ENCODE measurements at places on chromosomes 16 and 17.

- no peak for DNase-seq
Measured at GRCh38 chr17:10060526-10060925, 137.9 kb downstream of the GAS7 start.

GRCh38 chr16:24980077-24980793 is 34.9 kb downstream of the ARHGAP17 start:
- no peak for DNase-seq

DNA sequence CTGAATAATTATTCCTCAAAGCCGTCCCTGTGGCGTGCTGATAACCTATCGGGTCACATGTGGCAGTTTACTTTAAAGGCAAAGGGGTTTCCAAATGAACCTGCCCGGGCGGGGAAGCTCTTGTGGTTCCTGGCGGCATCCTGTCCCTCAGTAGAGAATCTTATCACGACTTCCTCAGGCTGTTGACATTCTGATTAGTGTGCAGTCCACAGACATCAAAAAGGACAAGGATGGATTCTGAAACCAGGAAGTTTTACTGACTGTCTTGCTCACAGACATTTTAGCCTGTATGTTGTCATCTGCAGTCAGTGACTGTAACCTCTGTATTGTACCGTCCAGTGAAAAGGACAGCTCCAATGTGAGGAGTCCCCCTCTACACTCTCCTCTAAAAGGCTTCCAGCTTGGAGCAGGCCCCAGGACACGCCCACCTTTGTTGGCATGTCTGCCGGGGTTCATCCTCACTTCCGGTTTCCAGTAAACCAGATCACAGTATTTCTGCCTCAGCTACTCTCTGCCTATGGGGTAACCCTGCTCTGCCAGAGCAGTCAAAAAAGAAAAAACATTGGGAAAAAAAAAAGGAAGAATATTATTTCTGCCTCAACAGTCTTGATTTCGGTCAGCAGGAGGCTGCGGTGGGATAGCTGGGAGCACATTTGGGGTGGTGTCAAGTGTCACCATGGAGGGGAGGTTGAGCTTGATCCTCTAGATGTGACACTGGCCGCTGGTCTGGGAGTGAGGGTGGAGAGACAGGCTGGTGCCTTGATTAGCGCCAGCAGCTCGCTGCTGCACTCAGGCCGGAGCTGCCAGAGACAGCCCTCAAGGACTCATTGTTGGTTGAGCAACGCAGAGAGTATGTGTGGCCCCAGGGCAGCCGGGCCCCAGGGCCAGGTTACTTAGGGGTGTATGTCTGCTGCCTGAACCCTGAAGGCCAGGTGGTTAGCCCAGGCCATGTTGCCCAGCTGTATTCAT is 89.0 kb upstream of the DNAH17 start:
- DNase-seq: peak; percentile 53

GRCh38 chr17:83118071-83118841 is 38.8 kb downstream of the METRNL start:
- DNase-seq: no peak

DNA sequence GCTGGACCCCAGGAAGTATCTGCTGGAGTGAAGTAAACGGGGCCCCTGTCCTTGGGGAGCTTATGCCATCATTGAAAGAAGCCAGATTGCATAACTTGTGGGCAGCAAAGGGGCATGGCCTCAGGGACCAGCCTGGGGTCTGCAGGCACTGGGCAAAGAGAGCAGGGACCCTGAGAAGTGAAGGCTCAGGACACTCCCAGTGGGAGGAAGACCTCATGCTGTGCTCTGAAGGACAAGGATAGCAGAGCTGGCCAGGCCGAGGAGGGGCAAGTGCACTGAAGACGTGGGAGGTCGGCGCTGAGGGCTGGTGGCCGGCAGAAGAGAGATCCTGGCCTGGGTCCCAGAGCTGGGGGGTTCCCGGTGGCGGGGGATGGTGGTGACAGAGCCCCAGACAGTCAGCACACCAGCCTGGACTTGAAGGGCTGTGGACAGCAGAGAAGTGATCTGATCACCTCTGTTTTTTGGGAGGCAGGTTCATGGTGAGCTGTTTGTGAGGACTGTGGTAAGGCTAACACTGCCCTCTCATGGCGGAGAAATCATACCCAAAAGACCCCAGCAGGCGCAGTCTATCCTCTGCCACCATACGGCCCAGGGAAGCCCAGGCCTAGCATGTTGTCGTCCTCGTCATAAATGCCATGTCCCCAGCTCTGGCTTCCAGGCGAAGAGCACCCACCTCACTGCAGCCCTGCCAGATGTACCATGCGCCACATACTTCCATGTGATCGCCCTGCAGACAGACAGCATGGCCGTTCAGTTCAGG is 7.1 kb upstream of the CNP start:
- DNase-seq: no peak

DNA sequence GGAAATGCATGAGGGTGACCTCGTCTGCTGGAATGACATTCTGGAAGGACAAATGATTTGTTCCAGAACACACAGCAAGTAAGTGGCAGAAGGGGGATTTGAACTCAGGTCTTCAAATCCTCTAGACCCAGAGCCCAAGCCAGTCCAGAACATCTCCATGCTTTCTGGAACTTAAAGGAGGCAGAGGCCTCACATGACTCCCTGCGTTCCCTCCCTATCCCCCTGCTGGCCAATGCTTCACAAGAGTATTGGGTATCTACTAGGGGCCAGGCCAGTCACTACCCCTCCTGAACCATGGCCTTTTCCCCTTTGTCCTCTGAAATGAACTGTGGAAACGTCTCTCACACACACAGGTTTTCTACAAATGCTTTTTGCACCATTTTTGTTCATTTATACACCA is 7.6 kb upstream of the BEAN1 start:
- DNase-seq: no peak

GRCh38 chr17:63974594-63975192 is 2.0 kb upstream of the SCN4A start:
- no peak for DNase-seq

GRCh38 chr17:40064971-40065768 is 2.4 kb downstream of the THRA start:
- DNase-seq: no peak

DNA sequence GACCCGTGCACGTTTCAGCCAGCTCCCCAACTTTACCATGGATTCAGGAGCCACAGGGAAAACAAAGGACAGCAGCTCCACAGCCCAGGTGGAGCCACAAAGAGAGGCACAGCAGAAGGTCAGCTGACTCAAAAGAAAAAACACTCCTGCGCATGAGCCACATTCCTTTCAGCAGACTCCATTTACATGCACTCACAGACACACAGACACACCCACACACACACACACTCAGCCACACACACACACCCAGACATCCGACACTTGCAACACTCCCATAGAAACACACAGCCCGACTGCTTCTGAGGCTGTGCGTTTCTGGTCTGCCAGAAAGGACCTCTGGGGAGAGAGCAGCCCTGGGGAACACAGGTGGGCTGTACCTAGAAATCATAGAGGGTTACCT is 2335.5 kb downstream of the TP53TG3F start:
- DNase-seq: no peak

DNA sequence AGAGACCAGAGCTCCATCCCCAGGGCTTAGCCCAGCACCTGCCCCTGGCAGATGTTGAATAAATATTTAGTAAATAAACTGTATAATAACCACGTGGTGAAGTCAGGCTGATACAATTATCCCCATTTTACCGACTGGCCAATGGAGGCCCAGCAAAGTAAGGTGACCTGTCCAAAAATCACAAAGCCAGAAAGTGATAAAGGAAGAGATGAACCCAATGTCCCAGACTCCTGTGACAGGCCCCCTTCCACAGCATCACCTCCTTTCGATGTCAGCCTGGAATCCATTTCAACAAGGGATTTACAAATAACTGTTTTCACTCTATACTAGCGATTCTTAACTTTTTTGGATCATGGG is 5.5 kb downstream of the TVP23A start:
- no peak for DNase-seq

DNA sequence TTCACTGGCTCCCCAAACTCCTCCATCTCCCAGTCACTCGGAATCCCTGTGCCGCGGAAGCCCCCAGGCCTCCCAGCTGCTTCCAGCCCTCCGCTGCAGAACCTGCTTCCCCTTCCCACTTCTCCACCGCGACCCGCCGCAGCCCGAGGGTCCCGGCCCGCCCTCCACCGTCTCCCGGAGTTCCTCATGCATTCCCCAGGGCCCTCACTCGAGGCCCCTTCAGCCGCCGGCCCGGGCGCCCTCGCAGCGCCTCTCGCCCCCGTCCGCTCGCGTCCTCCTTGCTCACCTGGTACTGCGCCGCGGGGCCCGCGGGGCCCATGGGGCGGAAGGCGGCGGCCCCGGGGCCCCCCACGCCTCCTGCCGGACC is 329 bp downstream of the SMARCD2 start:
- no peak for DNase-seq

DNA sequence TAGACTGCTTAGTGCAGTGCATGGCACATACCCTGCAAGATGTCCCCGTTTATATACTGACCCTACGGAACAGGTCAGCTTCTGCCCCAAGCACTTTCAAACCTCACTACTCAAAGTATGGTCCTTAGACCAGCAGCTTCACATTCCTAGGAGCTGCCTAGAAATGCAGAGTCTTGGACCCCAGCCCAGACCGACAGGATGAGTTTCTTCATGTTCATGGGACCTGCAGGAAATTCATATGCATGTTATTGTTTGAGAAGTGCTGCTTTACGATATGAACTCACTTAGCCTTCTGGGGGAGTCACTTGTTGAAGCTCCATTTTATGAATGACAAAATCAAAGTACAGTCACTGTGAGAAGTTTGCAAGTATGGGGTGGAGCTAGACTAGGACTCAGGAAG is 82.6 kb downstream of the DYNLRB2 start:
- DNase-seq: no peak

GRCh38 chr17:50956750-50957523 is 90.8 kb upstream of the TOB1 start:
- DNase-seq: peak; percentile 68

DNA sequence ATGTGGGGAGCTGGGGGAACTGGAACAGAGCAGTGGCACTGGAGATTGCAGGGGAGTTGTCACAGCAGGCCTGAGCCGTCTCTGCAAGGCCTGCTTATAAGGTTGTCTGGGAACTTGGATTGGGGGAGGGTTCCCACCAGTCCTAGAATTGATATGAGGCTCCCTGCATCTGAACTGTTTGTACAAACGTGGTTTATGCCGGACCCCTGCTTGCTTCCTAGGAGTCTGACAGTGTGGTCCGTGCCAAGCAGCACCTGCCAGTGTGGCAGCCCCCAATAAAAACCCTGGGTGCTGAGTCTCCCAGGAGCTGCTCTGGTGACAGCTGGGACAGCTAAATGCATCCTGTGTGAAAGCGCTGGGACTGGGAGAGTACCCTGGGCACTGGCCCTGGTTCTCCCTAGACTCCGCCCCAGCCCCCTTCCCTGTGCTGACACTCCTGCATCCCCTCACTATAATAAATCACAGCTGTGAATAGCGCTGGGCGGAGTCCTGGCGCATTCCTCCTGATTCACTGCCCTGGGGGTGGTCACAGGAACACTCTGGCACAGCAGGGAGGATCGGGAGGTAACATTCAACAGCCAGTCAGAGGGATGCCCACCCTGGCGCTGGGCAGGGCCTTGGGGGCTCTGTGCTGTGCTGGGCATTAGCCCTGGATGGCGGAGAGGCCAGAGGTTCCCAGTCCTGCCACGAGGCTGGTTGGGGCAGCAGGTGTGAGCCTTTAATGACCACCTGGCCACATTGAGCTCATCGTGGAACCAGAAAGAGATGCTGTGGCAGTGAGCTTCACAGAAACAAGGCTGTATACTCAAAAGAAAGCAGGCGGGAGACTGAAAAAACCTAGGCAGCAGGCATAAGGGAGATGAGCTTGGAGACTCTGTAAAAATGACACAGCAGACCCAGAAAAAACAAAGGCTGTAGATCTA is 45.6 kb downstream of the RMI2 start:
- no peak for DNase-seq

- no peak for DNase-seq
Measured at GRCh38 chr17:80443916-80444643, 29.1 kb downstream of the ENDOV start.

DNA sequence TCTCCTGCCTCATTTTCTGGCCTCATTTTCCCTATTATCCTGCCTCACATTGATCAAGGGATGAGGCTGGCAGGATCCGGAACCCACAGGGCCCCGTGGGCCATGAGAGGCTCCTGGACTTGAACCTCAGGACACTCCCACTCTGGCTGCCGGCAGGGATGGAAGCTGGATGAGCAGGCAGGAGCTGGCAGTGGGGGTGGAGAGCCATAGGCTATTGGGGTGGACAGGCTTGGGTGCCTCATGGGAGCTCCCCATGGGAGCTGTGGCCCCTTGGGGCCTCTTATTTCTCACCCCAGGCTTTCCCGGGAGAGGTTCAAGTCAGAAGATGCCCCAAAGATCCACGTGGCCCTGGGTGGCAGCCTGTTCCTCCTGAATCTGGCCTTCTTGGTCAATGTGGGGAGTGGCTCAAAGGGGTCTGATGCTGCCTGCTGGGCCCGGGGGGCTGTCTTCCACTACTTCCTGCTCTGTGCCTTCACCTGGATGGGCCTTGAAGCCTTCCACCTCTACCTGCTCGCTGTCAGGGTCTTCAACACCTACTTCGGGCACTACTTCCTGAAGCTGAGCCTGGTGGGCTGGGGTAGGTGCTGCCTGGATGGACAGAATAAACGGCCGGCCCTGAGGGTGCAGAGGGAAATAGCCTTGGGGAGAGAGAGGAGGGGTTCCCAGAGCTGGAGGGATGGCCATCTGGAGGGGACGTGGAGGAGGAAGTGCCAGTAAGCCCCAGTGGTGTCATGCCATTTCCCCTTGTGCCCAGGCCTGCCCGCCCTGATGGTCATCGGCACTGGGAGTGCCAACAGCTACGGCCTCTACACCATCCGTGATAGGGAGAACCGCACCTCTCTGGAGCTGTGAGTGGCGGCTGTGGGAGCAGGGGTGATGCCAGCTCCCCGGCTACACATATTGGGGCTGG is 10.7 kb upstream of the DRC7 start:
- DNase-seq: no peak

DNA sequence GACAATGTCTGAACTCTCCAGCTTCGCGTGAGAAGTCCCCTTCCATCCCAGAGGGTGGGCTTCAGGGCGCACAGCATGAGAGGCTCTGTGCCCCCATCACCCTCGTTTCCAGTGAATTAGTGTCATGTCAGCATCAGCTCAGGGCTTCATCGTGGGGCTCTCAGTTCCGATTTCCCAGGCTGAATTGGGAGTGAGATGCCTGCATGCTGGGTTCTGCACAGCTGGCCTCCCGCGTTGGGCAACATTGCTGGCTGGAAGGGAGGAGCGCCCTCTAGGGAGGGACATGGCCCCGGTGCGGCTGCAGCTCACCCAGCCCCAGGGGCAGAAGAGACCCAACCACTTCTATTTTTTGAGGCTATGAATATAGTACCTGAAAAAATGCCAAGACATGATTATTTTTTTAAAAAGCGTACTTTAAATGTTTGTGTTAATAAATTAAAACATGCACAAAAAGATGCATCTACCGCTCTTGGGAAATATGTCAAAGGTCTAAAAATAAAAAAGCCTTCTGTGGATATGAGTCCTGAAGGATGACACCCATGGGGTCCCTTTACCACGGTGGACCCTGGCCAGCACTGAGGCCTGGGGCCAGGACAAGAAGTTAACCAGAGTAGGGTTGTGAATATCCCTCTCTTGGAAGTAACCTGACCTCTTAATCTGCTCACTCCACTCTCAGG is 10.5 kb upstream of the ITGAD start:
- DNase-seq: peak; percentile 60

- no peak for DNase-seq
Measured at GRCh38 chr17:627051-627450, 87.6 kb downstream of the VPS53 start.

GRCh38 chr17:82399041-82399441 is 19.1 kb upstream of the HEXD start:
- DNase-seq: no peak
